ENCODE measurements at places on chromosomes 5 and 9. TPM values are rescaled to one million over a fixed set of nuclear protein-coding genes. Genes with fewer than 3 reads are reported as not detected.

DNA sequence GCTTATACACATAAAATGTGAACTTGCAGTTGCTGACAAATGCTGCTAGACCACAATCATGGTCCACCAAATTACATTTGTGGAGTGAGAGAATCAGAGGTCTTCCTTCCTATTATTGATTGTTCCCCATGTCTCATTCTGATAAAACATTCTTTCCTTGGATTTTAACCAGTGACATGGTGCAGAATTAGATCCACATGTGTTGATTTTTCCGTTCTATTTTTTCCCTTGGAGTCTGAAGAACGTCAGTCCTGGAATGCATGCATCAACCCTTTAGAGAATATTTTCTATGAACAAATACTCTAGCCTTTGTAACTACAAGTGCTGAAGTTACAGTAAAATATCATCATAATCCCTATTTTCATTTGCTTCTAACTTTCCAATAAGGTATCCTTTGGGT is 170.7 kb upstream of the SPRY4 start:
- no peak for DNase-seq

GRCh38 chr9:130444565-130445221 is at the start of gene ASS1:
ASS1 (plus strand) TSS chr9:130444961; CDS start chr9:130452229, 7,268 bp downstream.
- DNase-seq, result peak; percentile 83

Gene PTGS1
- 1.8 TPM for total RNA-seq

Gene PLPP7
- total RNA-seq, result 11.5 TPM

Gene HBEGF
- 2.4 TPM for total RNA-seq

DNA sequence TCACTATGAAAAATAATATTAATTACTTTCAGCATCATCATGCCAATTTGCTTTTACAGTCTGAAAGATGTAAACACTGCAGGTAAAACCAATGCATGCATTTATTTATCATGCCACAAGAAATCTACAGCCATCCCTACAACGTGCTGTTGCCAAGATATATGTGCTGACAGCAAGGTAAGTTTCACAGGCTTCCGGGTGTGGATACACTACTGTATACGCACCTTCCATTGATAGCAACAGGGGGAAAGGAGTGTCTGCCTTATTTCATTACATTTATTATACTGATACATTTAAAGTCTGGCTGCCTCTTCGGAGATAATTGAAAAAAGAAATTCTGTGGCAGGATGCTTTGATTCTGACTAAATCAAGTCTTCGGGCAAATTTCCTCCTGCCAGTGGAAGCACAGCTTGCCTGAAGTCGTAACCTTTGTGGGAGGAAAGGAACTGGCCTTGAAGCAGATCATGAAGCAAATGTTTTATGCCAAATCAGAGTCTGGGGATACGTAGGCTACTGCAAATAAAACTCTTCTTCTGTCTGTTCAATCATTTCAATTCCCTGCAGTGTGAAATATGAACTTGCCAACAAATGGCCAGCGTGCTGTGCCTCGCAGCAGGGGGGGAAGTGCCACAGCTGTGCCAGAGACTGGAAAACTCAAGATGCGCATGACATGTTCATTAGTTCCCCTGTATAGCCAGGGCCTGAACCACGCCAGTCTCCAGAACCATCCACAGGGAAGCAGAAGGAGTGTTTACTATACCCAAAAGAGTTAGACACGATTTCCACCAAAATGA is 268.1 kb downstream of the EFNA5 start:
- no peak for DNase-seq

Gene PCDHGB3
- total RNA-seq, result 0.74 TPM

DNA sequence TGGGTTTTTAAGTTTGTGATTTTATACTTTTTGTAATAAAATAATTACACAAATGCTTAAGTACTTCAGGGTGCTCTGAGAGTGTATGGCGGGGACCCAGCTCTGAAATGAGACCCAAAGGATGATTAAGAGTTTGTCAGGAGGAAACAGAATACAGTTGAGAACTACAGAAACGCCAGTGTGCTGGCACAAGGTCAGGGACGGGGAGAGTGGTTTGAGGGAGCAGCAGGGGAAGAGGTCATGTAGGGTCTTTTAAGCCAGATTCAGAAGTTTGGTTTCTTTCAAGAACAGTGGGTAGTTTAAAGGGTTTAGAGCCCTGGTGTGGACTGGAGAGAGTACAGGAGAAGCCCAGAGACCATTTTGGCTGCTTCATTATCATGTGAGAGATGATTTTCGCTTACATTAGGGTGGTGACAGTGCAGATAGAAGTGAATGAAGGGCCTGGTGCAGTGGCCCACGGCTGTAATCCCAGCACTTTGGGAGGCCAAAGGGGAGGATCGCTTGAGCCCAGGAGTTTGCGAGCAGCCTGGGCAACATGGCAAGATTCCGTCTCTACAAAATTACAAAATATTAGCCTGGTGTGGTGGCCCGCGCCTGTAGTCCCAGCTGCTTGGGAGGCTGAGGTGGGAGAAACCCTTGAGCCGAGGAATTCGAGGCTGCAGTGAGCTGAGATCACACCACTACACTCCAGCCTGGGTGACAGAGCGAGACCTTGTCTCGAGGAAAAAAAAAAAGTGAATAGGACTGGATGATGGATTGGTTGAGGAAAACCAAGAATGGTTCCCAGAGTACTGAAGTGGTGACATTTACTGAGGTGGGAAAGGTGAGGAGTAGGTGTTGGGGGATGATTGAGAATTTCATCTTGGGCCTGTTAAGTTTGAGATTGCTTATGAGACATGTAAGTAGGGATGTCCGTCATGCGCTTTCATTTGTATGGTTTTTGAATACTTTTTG is 1.4 kb upstream of the ETF1 start:
- peak; percentile 4 for DNase-seq

- no peak for DNase-seq
These were observed 189.3 kb upstream of the MAST4 start for GRCh38 chr5:66406761-66407336.

Gene ARHGEF37
- total RNA-seq, result 1.7 TPM
